Esophagus squamous epithelium (tissue), 5 donors: ENCODE measurements at places on chromosomes 5 and 9.
A peak's percentile ranks its signal among the peaks of the same experiment; 100 is the strongest.

- DNase-seq: peak; percentile 43
These were observed 116.8 kb downstream of the RGS3 start for GRCh38 chr9:113580041-113580953.

DNA sequence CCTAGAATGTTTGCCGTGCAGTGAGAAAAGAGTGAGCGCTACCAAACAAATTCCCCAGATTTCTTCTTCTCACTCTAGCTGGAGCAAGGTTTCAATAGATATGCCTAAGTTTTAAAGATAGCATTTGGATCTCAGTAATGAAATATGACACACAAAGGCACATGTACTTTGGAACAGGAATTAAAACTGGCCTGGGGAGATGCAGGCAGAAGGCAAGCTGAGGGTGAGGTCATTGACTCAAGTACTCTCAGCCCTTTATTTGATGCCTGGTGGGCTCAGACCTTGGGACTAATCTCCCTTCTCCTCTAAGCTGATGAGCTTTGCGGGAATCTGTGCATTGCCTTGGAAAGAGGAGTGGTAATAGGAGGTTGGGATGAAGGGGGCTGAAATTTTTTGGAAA, 323.3 kb upstream of the SLC30A5 start:
- no peak for DNase-seq

DNA sequence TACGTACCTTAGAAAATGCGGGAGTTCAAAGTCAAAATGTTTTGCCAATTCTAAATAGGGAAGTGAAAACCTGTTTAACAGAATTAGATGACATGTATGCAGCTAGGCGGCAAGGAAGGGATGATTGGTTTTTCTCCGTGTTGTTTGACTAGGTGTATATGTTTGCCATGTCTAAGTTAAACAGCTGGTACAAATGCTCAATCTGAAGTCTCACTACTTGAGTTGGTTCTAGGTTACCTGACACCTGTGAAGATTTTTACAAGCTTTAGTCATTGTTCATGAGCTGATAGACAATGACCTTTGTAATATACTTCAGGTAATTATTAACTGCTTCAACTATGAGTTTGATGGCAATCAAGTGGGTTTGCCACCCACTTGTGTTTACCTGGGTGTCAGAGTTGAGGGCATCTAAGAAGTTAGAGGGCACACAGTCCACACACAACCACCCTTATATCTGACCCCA, 74.3 kb downstream of the SLC44A1 start:
- no peak for DNase-seq

- no peak for DNase-seq
These were observed 255.1 kb downstream of the MAT2B start for GRCh38 chr5:163760498-163760897.

DNA sequence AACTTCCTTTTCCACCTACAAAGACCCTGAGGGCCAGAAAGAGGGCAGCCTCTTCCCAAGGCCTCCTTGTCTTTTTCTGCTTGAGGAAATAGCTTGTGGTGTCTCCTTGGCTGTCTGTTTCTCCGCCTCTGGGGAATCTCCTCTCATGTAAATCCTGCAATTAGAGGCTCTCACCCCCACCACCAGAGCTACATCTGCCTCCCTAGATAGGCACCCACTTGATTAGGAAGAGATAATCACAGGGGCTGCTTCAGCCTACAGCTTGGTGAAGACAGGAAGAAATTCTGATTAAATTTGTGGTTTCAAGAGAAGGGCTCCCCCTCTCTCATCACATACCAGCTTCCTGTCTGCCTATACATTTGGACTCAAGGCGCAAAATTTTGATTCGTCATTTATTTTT, 75.6 kb downstream of the TLR4 start:
- DNase-seq: no peak
